Mesothelial cell of epicardium (in vitro differentiated cells): ENCODE measurements at places on chromosomes 16 and 17.

DNA sequence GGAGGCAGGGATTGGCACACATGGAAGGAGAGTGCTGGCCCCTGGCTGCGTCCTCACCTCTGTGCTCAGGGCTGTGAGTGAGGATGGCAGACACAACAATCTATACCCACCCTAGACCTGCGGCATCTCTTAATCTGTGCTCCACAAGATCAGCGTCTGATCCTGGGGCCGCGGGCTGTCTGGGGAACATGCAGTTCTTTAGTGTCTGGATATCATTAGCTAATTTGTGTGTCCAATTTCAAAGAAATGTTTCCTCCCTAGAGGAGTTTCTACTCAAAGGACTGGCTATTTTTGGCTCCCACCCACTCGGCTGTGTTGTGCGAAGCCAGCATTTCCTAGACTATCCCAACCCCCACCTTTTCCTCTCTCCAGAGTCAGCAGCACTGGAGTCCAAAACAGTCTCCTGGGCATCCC, 93.8 kb downstream of the GRIN2A start:
- DNase-seq, result no peak

GRCh38 chr17:63293323-63294075, 152.6 kb downstream of the CYB561 start:
- DNase-seq, result no peak

DNA sequence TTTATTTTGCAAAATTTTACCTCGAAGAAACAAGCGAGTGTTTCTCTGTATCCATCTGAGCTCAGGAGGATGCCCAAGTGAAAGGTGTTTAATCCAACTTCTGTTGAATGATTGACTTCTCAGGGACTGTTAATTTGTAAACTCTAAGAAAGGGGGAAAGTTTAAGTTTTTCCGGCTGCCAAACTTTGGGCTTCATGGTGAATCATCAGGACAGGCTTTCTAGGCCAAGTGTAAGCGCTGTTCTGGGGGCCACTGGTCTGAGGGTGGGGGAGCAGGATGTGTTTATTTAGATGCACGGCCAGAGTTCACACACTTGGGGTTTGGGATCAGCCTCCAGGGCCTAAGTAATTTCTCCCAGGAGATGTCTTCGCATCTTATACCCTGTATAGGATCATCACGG, 110.4 kb downstream of the PITPNC1 start:
- DNase-seq, result no peak

DNA sequence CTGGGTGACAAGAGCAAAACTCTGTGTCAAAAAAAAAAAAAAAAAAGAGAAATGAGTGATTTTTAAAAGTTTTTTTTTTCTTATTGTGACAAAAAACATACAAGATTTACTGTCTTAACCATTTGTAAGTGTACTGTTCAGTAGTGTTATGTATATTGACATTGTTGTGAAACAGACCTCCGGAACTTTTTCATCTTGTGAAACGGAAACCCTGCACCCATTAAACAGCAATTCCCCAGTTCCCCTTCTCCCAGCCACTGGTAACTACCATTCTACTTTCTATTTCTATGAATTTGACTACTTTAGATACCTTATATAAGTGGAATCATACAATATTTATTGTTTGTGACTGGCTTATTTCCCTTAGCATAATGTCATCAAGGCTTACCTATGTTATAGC, 18.7 kb downstream of the DUS2 start:
- no peak for DNase-seq

DNA sequence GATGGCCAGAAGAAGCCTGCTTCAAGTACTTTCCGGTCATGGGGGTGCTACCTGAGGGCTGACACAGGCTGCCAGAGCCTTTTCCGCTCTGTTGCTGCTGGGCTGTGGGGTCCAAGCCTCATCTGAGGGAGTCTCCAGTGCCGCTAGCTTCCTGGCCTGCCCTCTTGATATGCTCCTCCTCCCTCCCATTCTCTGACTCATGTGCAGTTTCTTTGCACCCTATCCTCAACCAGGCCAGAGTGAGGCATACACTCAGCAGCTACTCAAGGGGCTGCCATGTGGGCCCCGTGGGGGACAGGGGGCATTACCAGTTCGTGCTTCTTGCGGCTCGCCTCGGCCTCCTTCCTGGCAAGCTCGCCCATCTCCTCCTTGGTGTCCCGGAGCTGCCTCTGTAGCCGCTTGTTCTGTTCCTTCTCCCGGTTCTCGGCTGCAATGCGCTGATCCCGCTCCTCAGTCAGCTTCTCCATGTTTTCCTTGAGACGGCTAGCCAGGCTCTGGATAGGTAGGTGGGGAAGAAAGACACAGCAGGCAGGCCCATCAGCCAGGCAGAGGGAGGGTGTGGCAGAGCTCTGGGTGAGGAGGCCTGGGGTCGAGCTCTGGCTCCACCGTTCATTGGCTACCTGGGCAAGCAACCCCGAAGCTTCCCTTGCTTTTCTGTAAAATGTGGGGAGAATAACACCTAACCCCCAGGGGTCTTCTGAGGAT, 43.8 kb downstream of the PIPOX start:
- no peak for DNase-seq

DNA sequence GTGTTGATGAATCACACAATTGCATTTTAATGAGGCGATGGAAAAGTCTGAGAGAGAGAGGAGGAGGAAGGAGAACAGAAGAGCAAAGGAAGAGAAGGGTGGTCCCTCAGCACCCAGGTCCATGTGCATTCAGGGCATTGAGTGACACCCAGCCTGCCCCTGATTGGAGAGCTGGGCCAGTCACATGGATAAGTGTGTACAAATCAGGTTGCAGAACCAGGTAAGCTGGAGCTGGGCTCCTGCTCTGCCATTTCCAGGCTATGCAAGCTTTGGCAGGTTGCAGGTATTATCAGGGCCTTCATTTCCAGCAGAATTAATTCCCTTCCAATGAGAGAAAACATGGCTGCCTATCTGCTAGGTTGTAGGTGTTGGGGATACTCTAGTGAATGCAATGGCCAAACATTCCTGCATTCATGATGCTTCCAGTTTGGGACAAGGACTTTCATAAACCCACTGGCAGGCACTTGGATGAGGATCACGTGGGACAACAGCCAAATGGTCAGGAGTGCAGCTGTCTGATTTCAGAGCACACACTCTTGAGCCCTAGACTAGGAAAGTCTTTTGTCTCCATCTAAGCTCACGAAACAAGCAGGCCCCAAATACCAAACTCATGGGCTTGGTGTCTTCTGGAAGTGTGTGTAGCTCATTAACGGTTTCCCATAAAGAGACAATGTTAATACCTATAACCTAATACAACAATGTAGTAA, 577.9 kb upstream of the CDH5 start:
- no peak for DNase-seq

GRCh38 chr17:58172369-58173071, 5.7 kb downstream of the OR4D2 start:
- DNase-seq, result no peak

DNA sequence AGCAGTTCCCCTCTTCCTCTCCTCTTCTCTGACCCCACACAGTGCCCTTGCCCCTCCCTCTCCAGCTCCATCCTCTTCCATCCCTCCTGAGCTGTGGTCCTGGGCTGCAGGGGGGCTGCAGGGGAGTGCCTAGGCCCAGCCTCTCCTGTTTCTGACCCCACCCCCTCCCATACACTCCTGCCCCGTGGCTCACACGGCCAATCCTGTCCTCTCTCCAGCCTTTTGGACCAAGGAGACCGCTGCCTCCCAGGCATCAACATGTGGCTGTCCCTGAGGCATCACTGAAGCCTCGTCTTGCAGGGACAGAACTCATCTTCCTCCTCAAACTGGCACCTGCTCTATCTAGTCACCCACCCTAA, 6.7 kb downstream of the CLUH start:
- no peak for DNase-seq

- DNase-seq, result no peak
Measured at GRCh38 chr17:38851434-38851833, 2.1 kb downstream of the RPL23 start.

DNA sequence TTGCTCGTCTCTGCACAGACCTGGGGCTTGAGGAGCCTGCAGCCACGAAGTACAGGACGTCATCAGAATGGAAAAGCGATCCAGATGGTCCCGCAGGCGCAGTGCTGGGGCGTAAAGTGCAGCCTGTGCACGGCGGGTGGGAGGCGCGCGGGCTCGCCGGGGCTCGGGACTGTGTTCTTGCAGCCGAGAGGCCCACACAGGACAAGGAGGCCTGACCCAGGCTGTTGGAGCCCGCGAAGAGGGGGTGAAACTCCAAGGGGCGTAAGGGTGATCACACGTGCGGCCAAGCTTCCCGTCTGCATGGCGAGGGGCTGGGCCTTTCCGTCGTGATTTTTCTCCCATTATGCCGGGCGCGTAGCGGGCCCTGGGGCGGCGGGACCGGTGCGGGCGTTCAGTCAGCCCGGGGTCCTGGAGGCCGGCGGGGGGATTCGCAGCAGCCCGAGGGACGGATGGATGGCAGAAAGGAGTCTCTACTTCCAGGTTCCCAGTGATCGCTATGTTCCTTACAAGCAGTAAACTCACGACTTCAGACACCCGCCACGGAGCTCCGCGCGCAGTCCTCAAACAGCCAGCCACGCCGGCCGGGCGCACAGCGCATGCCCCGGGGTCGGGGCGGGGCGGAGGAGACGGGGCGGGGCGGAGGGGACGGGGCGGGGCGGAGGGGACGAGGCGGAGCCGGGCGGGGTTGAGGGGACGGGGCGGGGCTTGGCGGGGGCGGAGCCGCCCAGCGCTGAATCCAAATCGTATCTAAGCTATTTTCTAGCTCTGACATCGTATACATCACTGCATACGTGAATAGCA, 141.0 kb upstream of the KCNJ18 start:
- DNase-seq, result peak; percentile 65

DNA sequence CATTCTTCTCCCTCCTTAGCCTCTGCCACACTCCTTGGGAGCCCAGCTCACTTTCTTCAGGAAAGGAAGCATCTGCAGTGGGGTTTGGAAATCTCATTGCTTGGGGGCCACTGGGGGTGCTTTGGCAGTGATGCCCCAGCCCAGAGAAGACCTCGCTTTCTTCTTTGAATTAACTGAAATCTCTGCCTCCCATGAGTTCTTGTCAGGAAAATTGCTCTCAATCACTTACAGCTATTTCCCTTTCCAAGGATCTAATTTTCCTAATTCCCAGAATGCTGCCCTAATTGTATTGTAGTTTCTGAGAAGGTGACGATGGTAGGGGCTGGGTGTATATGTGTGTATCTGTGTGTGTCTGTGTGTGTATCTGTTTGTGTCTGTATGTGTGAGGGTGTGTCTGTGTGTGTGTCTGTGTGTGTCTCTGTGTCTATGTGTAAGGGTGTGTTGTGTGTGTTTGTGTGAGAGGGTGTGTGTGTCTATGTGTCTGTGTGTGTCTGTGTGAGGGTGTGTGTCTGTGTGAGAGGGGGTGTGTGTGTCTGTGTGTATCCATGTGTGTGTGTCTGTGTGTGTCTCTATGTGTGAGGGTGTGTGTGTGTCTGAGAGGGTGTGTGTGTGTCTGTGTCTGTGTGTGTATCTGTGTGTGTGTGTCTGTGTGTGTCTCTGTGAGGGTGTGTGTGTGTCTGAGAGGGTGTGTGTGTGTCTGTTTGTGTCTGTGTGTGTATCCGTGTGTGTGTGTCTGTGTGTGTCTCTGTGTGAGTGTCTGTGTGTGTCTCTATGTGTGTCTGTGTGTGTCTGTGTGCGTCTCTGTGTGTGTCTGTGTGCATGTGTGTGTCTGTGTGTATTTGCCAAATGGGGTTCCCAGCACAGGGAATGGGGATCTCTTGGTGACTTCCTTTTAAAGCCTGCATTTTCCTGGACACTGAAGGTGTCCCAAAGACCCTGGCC, 83.5 kb upstream of the DNAJA2 start:
- DNase-seq, result no peak

DNA sequence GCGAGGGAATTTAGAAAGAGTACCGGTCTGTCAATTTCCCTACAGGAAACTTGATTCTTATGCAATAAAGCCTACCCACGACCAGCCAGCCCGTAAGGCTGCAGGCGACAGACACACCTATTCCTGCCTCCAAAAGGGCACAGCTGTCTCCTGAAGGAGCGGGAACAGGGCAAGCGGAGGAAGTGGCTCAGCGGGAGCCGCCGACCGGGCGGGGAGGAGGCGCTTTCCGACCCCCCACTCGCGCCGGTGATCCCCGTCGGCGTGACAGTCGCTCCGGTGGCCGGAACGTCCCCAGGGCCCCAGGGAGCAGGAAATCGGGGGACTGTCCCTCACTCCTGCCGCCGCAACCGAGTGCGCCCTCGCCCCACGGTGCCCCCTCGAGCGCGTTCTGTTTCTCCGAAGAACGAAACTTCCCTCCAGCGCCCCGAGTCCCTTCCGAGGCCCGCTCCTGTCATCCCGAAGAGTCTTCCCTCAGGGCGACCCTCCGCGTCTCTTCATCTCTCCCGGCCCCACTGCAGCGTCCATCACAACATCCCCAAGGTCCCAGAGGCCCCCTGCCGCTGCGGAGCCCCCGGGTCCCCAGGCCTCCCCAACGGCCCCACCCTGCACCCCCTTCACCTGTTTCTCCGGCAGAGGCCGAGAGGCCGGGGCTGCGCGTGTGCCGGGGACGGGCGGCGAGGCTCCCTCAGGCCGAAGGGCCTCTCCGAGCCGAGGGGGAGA, 421 bp downstream of the STAT3 start:
- DNase-seq, result no peak

GRCh38 chr16:21156767-21157467, 1.6 kb upstream of the LDAF1 start:
- DNase-seq, result no peak

DNA sequence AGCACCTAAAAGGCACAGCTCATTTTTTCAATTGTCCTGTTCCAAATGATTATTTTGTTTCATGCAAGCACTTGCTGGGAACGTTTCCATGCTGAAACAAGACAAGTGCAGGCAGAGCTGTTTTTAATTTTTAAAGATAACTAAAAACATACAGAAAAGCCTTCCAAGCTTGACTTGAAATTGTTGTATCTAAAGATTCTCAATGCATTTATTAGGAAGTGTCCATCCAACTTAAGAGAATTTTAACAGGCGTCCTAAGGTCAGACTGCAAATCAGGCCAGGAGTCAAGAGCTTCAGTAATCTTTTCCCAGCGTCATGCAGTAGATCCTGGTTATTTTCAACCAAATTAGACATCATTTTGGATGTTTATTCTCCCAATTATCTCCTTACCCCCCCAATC, 702.8 kb downstream of the KCNJ2 start:
- DNase-seq, result no peak

- DNase-seq, result no peak
Measured at GRCh38 chr16:17654142-17654541, 183.4 kb upstream of the XYLT1 start.

DNA sequence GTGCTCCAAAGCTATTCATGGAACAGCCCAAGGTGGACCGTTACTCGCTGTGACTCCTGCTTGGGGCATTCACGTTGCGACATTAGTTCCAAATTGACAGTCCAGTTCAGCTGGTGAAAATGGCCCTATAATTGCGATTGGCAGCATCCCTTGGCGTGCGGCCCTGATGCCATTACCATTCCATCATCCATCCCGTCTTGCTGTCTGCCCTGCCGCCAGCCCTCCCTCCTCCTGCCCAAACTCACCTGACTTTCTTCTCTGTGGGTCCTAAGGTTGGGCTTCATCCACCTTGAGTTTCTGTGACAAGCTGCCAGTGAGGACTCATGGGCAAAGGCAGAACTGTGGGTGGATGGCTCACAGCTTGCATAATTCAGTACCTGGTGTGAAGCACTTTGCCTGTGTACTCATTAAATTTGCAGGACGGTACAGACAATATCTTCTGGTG, 104.6 kb downstream of the RPTOR start:
- DNase-seq, result no peak
